ENCODE measurements at places on chromosomes 4 and X.
A peak's percentile ranks its signal among the peaks of the same experiment; 100 is the strongest.

DNA sequence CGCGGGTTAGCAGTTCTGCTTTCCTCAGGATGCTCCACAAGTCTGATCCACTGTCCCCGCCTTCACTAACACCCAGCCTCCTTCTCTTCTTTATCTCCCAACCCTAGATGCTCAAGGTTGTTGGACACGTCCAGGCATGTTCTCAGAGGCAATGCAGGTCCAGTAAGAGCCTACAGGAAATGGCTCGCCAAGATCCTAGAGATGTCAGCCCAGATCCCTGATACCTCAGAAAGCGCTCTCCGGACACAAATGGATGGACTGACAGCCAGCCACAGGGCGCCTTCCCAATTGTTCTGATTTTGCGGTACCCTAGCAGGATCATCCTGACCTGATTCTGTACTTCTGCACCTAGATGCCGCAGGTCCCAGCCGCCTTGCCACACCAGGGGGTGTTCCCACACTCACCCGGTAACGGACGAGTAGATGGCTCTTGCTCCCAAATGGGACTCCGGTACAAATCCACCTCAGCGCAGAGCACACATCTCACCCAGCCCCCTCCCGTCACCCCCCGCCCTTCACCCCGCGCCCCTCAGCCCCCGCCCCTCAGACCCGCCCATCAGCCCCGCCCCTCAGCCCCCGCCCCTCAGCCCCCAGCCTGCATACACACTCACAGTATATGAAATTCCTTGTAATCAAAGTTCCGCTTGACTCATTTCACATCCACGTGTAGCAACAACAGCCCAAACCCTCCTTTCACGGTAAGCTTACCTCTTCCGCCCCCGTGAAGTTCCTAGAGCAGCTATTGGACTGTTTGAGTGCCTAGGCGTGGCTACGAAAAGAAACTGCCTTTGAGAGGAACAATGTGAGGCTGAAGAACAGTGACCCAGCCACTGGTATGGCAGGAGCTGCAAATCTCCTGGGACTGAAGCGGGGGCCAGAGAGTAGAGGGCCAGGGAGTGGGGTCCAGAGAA, at the start of gene EDA2R:
TSS of gene EDA2R (minus strand) at position 488 of the 910 bp plus-strand sequence. CDS start 23,058 bp downstream, outside the sequence.
- DNase-seq: no peak

GRCh38 chr4:35934320-35934981, 309.9 kb downstream of the ARAP2 start:
- no peak for DNase-seq

- DNase-seq: no peak
These were observed 132.9 kb downstream of the NKX6-1 start for GRCh38 chr4:84366161-84366560.

DNA sequence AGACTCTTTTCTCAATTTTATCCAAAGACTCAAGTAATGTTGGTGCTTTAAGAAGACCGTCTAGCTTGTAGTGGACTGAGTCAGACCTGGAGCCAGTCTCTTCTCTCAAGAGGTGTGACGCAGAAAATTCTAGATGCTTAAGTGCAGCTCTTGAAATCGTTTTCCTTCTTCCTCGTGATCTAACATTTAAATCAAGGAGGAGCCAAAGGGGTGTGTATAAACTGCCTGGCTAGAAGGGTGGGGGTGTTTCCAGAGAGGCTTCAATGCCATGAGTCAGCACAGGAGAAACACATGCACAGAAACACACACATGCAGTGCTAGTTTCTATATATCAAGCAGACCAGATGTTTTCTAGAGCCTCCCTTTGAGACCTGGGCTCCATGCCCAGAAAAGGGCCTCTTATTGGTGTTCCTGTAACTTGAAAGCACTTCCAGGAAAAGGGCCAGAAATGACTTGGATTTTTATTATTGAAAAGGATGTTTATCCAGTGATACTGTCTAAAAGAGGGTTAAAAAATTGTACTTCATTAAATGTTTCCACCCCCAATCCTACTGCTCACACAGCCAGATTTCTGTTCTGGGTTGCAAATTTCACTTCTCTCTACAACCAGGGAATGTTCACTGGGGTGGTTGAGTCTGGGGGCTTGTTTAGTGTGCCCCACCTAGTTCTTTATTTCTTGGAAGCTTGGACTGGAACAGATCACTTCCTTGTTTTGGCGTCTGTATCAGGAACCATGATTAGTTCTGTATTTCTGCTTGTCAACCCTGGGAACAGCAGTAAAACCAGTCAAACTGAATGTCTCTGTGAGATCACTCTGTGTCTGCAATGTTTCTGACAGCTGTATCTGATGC, at the start of gene CLIC2:
TSS of gene CLIC2 (minus strand) at position 129 of the 851 bp plus-strand sequence. CDS start 187 bp downstream, outside the sequence.
- DNase-seq: no peak

- DNase-seq: no peak
These were observed 34.8 kb downstream of the DOCK11 start for GRCh38 chrX:118530219-118530911.

DNA sequence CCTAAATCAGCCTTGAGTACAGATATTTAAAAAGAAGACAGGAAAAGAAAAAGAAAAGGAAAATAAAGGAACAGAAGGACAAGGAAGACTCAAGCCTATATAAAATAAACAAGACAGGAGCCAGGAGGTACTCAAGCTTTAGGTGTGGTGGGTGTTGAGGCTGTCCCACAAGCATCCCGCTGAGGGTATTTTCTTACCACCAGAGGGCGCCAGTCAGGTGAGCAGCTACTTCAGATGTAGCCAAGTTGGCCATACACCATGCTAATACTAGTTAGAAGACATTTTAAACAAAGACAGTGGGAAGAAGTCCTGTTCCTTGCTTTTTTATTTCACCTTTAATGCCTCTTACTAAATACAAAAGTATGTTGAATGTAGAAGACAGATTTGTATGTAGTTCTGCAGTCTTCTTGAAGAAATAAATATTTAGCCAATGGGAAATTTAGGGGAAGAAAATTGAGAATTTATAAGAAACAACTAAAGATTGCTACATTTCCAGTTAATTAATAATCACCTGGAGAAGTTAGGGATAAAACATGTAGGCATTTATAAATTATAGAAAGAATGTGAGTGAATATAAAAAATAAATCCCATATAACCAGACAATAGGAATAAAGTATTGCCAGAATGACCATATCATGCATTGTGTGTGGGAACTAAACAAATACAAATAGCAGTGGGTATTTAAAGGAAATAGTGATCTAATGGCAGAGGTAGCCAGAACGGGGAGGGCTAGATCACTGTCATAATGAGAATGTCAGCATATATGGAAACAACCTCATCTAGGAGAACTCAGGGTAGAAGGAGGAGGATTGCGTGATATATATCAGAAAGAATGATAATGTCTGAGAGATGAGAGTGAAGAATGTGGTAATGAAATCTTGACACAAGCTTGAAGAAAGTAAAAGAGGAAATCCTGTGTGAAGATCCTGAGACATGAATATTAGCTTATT, 71.0 kb downstream of the MTHFD2L start:
- DNase-seq: peak; percentile 28
